ENCODE measurements at places on chromosomes 12 and 14.

- no peak for DNase-seq
Measured at GRCh38 chr14:24092505-24093206, 1.5 kb upstream of the PCK2 start.

DNA sequence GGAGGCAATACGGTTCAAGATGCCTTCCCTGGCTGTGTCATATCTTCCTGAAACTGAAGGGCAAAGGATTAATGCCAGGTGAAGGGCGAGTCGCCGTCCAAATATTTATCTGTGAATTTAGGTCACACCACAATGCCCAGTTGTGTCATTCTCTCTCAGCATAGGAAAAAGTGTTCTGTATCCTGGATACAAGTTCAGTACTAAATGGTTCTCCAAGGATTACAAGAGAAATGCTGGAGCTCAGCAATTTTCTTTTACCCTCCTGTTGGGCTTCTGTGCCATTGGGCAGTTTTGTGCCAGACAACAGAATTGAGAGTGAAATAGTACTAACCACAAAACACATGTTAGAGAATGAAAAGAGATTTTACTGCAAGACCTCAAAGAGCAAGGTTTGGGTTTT is 493.9 kb downstream of the EGLN3 start:
- DNase-seq, result no peak

DNA sequence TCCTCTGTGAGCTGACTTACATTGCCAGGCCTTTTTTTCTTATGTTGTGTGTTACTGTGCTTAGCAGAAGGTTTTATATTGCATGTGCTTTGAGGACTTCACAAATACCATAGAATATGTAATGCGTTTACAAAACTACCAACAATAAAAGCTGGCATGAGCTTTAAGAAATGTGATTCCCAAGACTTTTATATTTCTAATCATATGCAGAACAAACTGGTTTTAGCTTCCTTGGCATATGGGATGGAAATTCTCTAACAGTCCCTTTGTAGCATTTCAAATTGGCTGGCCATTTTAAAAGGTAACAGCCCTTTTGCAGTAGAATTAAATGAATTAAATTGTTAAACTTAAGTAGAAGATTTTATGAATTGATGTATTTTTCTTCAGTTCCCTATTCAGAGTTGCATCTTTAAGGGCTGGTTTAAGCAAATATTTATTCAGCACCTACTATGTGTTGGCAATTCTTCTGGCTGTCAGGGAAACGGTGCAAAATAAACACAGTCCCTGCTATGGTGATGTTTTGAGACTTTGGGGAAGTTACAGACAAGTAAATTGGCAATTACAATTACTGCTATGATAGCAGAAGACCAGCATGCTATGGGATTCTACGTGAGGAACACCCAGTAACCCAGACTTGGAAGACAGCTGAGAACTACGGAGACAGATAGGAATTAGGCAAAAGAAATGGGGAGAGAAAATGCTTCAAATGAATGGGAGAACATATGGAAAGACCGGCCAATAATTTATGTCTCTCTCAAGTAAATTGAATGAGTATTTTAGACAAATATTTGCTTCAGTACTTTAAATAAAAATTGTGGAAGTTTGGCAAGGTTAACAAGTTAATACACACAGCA is 446.4 kb downstream of the EGLN3 start:
- DNase-seq, result no peak

DNA sequence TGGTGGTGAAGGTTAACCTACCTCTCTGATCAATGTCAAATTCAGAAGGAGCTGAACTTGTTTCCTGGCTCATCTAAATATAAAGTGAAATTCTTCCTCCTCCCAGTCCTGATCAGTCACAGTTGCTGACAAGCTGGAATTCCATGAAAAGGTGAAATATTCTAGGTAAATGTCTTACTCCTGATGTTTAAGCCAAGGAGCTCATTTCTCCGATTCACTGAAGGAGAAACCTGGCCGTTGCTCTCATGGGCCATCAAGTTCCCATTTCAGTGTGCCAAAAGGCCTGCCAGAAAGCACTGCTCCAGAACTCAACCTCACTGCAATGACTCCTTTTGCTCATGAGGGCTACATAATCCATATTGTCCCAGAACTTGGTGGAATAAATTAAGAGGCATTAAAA is 707.5 kb downstream of the GALC start:
- no peak for DNase-seq

- peak; percentile 88 for DNase-seq
Measured at GRCh38 chr14:60922050-60922449, 58.8 kb downstream of the TRMT5 start.

- peak; percentile 50 for DNase-seq
Measured at GRCh38 chr12:49967042-49967776, 5.5 kb downstream of the AQP5 start.

DNA sequence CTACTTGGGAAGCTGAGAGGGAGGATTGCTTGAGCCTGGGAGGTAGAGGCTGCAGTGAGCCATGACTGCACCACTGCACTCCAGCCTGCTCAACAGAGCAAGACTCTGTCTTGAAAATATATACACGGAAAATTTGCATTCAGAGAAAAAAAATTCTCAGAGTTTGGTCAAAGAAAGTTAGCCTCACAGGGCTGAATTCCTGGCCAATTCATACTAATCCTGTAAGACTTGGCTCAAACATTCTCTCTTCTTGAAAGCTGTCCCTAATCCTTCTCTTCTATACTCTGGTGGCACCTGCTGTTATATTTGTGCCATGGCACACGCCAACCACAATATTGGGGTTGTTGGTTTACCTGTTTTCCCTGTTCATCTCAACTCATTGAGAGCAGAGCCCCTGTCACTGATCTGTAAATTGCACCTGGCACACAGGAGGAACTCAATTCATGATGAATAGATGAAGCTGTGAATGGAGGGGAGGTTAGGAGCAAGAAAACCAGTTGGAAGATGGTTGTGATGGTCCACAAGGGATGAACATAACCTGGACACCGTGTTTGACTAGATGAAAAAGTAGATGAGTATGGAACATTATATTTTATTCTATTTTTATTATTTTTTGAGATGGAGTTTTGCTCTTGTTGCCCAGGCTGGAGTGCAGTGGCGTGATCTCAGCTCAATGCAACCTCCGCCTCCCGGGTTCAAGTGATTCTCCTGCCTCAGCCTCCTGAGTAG is 36.8 kb upstream of the SPTSSA start:
- DNase-seq, result peak; percentile 40

- no peak for DNase-seq
Measured at GRCh38 chr12:105980533-105980932, 158.2 kb downstream of the NUAK1 start.

GRCh38 chr12:51390891-51391282 is 319 bp downstream of the GALNT6 start:
- no peak for DNase-seq

DNA sequence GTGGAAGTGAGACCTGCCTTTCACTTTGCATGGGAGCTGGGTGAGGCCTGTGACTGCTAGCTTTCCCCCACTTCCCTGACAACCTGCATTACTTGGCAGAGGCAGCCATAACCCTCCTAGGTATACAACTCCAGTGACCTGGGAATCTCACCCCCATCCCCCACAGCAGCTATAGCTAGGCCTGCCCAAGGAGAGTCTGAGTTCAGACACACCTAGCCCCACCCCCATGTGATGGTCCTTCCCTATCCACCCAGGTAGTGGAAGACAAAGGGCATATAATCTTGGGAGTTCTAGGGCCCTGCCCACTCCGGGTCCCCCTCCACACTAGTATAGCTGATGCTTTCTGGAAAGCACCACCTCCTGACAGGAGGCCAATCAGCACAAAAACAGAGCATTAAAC is 6.3 kb upstream of the STRAP start:
- no peak for DNase-seq

- DNase-seq, result no peak
Measured at GRCh38 chr12:52822771-52823510, 9.0 kb upstream of the KRT4 start.

DNA sequence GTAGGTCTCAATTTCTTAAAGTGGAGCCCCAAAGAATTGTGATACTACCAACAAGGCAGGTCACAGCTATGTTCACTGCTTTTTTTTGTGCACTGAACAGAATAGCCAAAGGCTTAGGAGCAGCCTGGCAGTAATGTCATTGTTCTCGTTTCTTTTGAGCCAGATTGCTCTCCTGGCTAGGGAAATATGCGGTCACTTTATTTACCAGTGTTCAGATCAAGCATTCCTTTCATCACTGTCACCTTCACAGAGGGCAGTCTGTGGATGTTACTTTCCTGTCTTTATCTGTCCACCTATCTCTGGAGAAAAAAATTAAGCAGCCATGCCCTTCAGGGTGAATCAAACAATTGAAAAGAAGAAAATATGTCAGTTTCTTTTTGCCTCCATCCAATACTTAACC is 159.6 kb downstream of the BTG1 start:
- DNase-seq, result no peak

DNA sequence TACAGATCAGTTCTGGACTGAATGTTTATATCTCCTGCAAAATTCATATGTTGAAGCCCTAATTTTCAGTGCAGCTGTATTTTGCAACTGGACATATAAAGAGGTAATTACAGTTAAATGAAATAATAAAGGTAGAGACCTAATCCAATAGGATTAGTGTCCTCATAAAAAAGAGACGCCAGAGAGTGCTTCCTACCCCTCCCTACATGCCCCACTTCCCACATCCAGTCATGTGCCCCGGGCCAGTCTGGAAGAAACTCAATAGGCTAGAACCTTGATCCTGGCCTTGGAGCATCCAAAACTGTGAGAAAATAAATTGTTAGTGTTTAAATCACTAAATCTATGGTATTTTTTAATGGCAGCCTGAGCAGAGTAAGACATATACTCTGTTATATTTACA is 172.3 kb downstream of the ALG10B start:
- no peak for DNase-seq

DNA sequence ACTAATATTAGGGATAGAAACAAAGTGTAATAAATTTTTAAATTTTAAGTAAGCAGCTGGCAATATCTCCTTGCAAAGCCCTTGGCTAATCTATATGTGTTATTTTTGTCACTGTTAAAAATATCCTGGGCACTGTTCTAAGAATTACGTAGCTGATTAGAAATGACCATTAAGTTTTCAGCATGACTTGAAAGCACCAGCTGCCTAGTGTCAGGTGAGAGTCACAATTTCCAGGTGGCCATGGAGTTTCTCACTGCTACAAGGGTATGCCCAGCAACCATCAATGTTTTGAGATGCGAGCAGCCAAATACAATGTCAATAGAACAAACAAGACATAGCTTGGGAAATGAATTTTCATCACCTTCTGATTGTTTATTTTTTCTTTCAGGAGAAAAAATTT is 23.3 kb upstream of the GYS2 start:
- no peak for DNase-seq

- DNase-seq, result no peak
Measured at GRCh38 chr12:62604871-62605270, 138.2 kb downstream of the MON2 start.

GRCh38 chr14:83709116-83709515 is 1820.8 kb upstream of the FLRT2 start:
- DNase-seq, result no peak

GRCh38 chr14:53525608-53526007 is 372.5 kb upstream of the DDHD1 start:
- DNase-seq, result no peak

DNA sequence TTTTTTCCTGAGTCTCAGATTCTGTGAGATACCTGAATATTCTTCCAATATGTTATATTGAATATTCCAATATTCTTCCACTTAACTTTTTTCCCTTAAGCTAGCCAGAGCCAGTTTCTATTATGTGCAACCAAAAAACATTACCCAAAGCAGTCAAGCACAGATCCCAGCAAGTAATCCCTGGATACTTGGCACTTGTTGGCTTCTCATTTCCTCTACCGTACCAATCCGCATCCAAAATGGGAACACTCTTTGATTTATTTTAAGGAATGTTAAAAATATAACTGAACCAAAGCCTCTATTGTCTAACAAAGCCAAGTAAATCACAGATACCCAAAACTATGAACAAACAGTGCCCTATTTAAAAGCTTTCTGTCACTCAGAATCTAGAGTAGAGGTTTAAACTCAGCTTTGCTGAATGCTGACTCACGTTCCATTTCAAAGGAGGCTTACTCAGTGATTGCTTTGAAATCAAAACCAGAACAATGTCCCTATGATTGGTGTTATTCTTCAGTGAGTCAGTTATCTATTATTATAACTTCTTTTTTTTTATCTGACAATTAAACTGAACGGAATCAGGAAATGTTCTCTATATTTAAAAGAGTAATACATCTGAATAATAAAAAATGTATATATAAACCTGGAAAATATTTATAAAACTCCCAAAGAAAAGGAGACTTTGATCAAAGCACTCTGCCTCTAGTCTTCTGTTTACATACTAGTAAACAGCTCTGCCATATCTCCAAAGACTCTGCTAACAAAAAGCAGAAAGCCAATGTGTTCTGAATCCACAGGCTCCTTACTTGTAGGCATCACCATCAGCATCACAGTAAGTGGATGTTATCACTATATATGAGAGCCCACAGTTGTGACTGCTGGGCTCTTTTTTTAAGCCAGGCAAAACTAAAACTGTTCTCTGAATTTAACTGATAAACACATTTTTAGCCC is 360.8 kb downstream of the CCDC91 start:
- DNase-seq, result no peak

DNA sequence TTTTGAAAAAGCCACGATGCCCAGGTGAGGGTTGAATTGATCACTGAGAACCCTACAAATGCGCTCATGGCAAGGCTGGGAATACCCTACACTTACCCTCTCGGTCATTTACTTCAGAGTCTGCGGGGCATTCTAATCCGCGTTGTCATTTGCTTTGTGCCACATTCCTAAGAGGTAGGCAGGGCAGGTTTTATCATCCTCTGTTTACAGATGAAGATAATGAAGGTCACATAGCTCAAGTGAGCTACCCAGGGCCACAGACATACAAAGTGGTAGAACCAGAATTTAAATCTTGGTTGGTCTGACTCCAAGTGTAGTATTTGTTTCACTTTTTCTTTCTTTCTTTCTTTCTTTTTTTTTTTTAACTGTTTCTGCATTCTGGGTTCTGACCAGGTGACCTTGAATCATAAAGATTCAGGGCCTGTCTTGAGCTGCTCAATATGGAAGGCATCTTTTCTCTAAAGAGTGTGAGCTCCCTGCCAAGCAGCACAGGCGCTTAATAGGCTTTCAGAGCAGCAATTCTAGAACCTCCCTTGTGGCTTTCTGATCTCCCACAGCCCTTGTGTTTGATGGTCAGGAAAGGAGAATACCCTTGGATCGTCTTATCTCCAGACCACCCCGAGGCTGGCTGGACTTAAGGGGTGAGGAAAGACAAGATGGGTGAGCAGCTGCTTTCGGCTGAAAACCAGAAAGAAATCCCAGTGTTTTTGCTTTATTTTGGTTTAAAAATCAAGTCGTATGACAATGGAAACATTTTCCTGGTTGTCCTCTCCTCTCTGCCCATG is 662 bp upstream of the BATF start:
- no peak for DNase-seq

DNA sequence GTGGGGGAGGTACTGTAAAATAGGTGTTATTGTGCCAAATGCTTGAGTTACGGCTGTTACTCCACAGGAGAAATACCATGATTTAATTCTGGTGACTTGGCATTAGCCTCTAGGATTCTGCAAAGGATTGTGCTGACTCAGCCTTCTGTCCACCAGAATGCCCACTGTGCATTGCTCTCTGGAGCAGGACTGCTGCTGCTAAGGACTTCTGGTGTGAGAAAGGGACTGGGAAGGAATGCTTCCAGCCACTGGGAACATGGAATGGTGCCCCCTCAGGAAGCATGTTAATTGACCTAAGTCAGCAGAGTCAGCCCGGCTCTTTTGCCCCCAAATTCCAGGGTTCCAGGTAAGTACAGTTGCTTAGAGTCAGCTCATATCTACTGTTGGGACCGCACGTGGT is 32.9 kb downstream of the ZFHX2 start:
- no peak for DNase-seq
